ENCODE measurements at places on chromosomes 2 and 18.

DNA sequence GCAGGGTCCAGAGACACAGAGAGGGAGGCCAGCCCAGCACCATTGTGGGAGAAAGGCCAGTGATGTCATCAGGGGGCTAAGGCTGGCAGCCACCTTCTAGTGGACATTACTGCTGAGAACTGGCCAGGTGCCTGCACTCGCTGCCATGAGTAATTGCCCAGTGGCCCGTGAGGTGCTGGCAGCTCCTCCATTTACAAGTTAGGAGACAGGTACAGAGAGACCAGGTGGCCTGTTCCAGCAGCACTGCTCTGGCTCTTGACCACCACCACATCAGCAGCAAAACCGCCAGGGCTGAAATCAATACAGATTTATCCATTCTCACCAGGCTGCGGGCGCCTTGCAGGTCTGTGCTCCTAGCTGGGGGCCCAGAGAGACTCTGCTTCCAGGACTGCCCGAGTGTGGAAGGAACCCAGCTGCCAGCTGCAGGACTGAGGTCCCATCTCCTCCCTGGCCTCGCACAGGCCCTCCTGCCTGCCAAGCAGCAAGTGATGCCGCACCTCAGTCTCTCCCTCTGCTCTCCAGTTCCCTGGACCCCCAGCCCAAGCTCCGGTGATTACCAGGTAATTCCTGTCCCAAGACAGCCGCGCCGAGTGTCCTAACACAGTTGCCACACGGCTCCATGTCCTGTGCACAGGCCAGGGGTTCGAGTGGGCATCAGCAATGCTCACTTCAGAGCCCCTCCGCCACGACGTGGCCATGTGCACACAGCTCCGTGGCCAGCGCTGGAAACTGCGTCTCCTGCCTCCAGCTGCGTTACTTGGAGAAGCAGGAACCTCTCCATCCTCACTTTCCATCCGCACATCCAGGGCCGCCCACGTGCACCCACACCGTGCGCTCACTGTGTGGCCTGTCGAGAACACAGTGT, 101.0 kb upstream of the CTDP1 start:
- DNase-seq: no peak

- DNase-seq: no peak
Observed at GRCh38 chr18:10002280-10002679, 88.5 kb downstream of the VAPA start.

- no peak for DNase-seq
Observed at GRCh38 chr18:22846088-22846683, 86.9 kb upstream of the RBBP8 start.

DNA sequence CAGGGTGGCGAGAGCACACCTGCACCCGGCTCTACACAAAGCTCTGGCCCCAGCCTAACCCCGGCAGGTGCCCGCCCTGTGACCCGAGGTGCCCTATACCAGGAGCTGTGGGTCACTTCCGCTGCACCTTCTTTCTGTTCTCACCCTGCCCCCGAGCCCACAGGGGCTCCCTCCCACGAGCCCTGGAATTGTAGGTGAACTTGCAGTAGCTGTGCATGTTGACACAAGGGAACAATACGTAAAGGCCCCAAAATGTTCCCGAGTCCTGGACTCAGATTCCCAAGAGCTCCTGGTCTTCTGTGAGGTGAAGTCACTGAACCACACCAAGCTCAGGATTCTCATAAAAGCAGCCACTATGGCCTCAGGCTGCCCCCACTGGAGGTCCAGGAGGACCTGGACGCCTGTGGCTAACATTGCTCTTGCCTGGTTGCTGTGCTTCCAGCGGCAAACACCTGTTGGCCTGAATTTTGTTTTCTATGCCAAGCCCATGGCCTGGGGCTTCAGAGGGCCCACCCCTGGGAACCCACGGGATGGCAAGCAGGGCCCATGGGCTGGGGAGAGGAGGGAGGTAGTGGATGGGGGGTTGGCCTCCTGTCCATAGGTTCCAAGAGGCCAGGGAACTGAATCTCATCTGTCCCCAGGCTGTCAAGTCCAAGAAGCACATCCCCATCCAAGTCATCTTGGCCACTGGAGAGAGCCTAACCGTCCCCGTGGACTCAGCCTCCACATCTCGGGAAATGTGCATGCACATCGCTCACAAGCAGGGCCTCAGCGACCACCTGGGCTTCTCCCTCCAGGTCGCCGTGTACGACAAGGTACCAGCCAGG, 23.2 kb upstream of the GPR17 start:
- no peak for DNase-seq

DNA sequence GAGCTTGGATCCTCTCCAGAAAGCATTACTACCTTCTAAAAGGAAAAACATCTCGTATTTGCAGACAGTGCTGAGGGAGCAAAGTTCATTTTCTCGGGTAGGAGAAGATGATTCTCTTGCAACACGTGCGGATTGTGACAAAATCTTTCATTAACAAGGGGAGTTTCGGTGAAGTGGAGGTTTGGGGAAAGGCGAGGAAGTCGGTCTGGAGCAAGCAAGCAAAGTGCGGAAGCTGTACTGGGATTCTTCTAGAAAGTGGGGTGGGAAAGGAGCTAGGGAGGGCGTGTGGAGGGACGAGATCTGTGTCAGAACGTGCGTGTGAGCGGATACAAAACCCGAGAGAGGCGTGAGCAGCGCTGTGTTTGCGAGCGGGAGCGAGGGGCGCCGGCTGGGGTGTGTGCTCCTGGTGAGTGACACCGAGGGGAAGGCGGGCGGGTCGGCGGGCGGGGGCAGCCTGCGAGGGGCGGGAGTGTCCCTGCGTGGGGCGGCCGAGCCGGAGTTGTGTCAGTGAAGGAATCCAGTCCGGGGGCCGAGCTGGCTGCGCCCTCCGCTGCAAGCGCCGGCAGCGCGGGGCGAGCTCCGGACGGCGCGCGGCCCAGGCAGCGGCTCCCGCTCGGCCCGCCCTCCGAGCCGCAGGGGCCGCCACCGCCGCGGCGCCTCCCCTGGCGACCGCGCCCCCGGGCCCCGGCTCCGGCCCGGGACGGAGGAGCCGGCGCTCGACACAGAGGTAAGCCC, at the start of gene SPATS2L:
SPATS2L (plus strand) TSS at position 498 of the 735 bp plus-strand sequence. CDS start 82,552 bp downstream, outside the sequence.
- peak; percentile 45 for DNase-seq

DNA sequence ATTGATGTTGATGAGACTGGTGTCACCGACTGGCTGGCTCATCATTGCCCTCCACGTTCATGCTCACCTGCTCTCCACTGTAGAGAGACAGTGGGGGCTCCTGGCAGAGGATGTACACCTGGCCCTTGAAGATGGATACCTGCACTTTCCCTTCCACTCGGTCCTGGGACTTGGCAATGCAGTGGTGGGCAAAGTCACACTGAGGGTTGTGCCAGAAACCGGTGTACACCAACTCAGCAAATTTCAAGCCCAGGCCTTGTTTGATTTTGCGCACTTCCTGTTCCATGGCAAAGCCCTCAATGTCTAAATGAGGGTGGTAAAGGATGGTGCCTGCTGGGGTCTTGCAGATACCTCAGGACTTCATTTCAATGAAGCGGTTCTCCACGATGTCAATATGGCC, 32.5 kb downstream of the GEMIN6 start:
- no peak for DNase-seq

GRCh38 chr18:57794951-57795728, 8.0 kb downstream of the ATP8B1 start:
- DNase-seq: no peak

GRCh38 chr18:10726198-10727068, 200.6 kb downstream of the NAPG start:
- DNase-seq: no peak

GRCh38 chr2:25055376-25055920, 13.6 kb downstream of the EFR3B start:
- no peak for DNase-seq

- DNase-seq: no peak
Observed at GRCh38 chr2:128358941-128359731, 40.5 kb upstream of the HS6ST1 start.

DNA sequence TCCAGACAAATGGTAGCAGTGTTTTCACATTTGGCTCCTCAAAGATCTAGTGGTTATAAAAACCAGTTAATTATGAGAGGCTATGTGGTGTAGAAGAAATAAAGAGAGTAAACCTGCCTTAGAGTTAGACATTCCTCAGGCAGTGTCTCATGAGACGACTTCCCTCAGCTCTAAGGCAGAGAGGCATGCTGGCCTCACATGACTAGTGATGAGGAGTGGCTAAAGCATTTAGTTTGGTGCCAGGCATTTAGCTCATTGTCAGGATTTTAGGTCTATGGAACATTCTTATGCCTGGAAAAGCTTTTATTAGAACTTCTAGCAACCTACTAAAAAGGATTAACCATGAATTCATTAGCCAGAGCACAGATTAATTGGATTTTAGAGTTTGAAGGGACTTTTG, 90.3 kb downstream of the RPRM start:
- no peak for DNase-seq

GRCh38 chr2:231769170-231770136, 11.6 kb downstream of the PDE6D start:
- no peak for DNase-seq

All from activated T-cell treated with anti-CD3 and anti-CD28 coated beads, Interleukin-2, amount 50 U/mL, for 4 hours (primary cell).